ENCODE measurements at places on chromosomes 4 and X.

DNA sequence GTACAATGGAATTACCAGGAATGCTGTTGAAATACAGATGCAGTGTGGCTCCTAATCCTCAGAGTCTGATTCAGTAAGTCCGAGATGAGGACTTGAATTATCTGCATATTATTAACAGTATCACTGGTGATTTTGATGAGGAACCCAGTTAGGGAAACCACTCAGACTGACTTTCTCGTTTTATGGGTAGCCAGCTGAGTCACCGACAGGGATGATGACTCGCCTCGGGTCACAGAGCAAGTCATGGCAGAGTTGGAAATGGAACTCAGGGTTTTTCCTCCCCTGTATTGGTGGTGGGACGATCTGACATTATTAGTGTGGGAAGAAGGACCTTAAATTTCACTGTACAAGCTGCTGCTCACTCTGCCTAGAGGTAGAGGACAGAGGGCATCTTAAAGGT is 51.3 kb downstream of the RTL9 start:
- DNase-seq: no peak

DNA sequence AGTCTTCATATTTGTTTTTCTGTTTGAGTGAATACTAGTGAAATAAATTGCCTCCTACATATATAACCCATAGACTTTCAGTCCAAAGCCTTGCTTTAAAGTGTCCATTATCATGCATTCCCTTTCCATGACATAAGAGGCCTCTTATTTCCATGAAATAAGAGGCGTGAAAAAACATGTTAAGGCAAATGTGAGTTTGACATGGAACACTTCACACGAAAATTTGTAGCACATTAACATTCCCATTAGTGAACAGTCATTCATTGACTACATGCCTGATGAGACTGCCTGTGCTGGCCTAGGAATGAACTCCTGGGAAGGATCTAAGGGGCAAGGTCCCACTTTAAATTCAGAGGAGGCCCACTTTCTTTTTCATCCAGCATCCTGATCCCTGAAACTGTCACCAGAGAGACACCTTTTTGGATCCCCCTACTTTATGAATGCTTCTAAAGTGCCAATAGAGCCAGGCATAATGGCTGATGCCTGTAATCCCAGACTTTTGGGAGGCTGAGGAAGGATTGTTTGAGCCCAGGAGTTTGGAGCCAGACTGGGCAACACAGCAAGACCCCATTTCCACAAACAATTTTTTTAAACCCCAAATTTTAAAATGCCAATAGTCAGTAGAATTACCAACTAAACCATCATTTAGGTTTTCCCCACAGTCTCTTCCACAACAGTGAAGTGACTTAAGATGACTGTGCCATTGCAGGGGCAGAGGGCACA is 6.7 kb downstream of the RTL8B start:
- DNase-seq: no peak

GRCh38 chr4:5774416-5775036 is 63.5 kb downstream of the EVC start:
- DNase-seq: no peak

DNA sequence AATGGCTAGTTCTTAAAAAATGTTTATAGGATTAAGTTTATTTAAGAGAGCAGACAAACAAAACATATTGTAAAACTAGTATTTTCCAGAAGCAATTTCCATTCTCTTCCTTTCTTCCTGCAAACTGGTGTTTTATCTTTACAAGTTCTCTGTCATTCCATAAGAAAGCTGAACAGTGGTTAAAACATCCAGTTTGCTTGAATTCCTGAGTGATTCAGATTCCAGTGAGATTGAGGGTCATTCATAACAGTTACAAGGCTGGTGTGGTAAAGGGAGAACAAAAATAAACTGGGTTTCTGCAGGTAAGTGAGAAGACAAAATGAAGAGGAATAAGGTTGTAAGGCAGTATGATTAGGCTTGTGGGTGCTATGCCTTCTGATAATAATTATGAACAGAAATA is 544.8 kb upstream of the DIPK2B start:
- no peak for DNase-seq

- no peak for DNase-seq
Measured at GRCh38 chr4:100778431-100778830, 260.6 kb upstream of the EMCN start.

DNA sequence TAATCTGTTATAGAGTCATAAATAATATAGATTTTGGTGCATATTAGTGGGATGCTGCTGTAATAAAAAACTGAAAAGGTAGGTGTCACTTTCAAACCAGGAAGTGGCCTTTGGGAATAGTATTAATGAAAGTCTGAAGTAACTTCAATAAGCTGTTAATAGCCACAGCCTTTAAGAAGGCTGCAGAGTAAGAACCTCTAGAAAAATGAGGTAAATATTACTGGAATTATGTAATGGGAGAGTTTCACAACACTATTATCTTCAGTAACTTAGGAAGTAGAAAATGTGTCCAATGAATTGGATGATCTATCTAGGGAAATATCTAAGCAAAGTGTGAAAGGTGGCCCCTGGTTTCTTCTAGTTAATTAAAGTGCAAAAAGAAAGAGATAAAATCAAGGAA is 104.7 kb downstream of the NCAPG start:
- no peak for DNase-seq
